Caki2 (cell line): ENCODE measurements at places on chromosomes 3 and 15. TPM values are rescaled to one million over a fixed set of nuclear protein-coding genes. Genes with fewer than 3 reads are reported as not detected.

Gene LRRC2
- not detected in 2 replicates for total RNA-seq

Gene SHQ1
- total RNA-seq, result 9.0 and 10.6 TPM in 2 replicates

Gene MYO5C
- total RNA-seq, result 0.72 and 1.6 TPM in 2 replicates

Gene TAGLN3
- 1.2 and 1.9 TPM in 2 replicates for total RNA-seq

Gene NOX5
- 1.2 TPM in 1 of 2 replicates, not detected in the other for total RNA-seq

GRCh38 chr15:28967066-28967465 lies 81.3 kb downstream of the APBA2 start:
- no peak for DNase-seq

DNA sequence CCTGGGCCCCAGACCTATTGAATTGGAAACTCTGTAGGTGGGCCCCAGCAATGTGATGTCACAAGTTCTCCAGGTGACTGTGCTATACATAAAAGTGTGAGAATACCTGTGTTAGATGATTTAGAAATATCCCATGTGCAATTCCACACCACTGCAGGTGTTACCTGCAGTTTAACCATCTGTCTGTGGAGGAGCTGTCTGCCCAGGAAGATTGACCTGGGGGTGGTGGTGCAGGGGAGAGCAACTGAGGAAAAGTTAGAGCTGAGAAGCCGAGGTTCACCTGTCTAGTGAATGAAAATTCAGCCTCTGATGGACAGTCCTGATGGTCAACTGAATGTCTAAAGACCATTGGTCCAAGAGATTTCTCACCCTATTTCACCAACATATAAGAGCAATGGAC lies 132.2 kb upstream of the SLC24A5 start:
- DNase-seq, result no peak

GRCh38 chr15:64717735-64718495 lies 57.5 kb downstream of the RBPMS2 start:
- DNase-seq, result no peak

DNA sequence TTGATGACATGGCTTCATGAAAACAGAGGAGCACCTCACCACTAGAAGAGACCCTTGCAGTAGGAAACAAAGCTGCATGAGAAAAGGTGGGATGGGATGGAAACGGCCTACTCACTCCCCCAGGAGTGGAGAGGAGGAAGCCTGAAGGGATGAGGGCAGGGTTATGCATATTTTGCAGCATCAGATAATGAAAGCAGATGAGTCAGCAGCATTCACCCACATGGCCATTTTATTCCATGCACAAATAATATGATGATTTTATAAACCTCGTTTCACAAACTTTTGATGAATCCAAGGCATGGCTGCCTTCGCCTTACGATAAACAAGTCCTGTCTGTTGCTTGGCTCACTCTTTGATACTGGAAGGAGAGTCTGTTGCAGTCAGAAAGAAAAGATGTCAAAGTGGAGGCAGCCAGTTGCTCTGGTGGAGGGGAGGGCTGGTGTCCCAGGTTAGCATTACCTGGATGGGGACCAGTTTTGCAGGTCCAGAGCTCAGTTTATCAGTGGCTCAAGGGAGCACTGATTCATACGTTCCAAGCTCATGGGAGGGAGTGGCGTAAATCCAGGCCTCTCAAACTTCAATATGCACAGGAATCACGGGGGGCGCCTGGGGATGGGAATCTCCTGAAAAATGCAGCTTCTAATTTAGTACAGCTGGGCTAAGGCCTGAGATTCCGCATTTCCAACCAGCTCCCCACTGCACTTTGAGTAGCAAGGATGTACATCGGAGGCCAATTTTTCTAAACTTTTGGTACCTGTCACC lies 9.2 kb upstream of the EHD4 start:
- no peak for DNase-seq

GRCh38 chr3:21170964-21171363 lies 580.0 kb downstream of the ZNF385D start:
- DNase-seq, result peak; percentile 6

GRCh38 chr3:71391361-71391760 lies 192.2 kb downstream of the FOXP1 start:
- no peak for DNase-seq

DNA sequence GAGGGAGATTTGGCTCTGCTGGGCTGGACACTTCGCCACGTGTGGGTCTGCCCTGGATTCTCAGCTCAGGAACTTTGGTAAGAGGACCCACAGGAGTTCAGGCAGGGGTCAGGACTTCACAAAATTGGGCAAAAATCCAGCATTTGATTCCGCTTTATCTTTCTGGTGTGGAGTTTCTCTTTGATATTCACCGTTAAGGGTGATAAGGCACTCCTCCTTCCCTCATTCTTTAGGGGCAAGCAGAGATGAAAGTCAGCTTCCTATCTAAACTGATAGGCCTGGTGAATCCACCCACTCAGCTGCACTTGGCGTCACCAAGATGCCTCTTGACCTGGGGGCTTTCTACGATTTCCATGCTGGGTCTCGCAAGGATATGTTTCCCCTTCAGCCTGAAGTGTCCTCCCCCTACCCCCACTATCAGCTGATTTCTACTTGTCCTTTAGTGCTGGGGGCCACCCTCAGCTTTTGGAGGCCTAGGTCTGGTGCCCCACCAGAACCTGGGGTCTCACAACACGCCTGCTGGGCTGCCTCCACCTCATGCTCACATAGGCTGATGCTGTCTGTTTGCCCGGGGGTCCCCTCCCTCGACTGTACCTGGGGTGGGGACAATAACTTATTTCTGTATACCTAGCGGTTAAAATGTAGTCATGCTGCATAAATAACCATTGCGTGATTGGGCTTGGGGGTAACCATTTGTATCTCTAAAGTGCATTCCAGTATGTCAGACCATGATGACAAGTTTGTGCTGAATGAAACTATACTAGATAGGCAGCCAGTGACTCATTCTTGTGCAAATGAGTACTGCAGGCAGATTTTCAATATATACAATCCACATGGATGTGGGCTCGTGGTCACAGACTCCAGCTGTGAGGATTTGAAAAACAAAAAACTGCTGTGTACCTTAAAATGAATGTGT lies 248.3 kb downstream of the ADAMTS17 start:
- no peak for DNase-seq

GRCh38 chr3:58052373-58053273 lies 44.4 kb downstream of the FLNB start:
- DNase-seq, result peak; percentile 91

GRCh38 chr3:103195216-103195615 lies 760.4 kb downstream of the ZPLD1 start:
- DNase-seq, result no peak

GRCh38 chr3:105355408-105356061 lies 11.2 kb upstream of the ALCAM start:
- DNase-seq, result no peak

DNA sequence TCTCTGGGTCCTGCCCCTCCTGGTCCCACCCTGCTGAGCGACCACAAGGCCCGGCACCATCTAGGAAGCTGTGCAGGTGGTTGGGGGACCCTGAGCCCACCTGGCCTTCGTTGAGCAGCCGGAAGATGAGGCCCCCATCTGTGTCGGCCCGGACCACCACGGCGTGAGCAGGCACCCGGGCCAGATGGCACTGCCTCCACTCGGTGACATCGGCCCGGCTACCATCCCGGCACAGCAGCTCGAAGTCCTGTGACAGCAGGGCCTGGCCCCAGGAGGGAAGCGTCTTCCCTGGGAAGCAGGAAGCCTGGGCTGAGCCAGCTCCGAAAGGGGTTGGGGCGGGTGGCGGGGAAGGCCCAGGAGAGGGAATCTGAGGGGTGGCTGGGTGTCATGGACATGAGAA lies 12.6 kb downstream of the MELTF start:
- no peak for DNase-seq

GRCh38 chr3:148190441-148190990 lies 507.2 kb upstream of the AGTR1 start:
- no peak for DNase-seq
